T-helper 17 cell (primary cell): ENCODE measurements at places on chromosomes 1 and 21. TPM values are rescaled to one million over a fixed set of nuclear protein-coding genes. Genes with fewer than 3 reads are reported as not detected.

SLC30A7 gene
- 34.5 TPM for total RNA-seq

GJB4 gene
- not detected for total RNA-seq

SPRR3 gene
- not detected for total RNA-seq

FAM167B gene
- total RNA-seq: 0.60 TPM

NRIP1 gene
- 33.7 TPM for total RNA-seq

ZYG11A gene
- total RNA-seq: not detected

LCE1F gene
- not detected for total RNA-seq

E2F2 gene
- total RNA-seq: 5.4 TPM

COL6A1 gene
- total RNA-seq: 3.2 TPM

OTUD7B gene
- 10.5 TPM for total RNA-seq

CELA2B gene
- not detected for total RNA-seq

TCEA3 gene
- total RNA-seq: 13.5 TPM

CRNN gene
- total RNA-seq: not detected

PLPP3 gene
- total RNA-seq: 0.52 TPM

MTARC2 gene
- total RNA-seq: not detected

ZNF695 gene
- total RNA-seq: not detected

SMCP gene
- not detected for total RNA-seq

ALDH4A1 gene
- total RNA-seq: 1.2 TPM

LENEP gene
- not detected for total RNA-seq
